ENCODE measurements at places on chromosomes 2 and 18.

DNA sequence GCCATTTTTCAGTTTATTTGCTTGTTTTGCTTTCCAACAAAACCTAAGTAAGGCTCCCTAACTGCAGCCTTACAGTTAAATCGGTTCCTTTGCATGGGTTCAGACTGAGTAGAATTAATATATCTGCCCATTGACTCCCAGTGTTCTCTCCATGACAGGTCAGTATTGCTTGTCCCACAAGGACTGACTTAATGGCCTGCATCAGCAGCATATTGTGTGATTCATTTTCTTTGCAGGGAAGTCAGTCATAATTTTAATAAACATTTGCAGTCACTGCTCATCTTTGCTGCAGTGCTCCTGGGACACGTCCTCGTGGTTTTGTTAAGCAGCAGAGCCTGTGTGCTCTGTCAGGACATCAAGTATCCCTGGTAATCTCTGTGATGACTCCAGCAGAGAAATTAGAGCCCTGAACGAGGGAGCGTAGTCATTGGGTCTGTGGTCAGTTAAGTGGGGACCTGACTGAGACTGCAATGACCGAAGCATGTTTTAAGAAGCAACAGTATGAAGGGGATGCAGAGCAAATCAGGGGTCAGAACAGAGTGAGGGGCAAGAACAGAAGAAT is 93.3 kb downstream of the CDH20 start:
- DNase-seq = no peak

DNA sequence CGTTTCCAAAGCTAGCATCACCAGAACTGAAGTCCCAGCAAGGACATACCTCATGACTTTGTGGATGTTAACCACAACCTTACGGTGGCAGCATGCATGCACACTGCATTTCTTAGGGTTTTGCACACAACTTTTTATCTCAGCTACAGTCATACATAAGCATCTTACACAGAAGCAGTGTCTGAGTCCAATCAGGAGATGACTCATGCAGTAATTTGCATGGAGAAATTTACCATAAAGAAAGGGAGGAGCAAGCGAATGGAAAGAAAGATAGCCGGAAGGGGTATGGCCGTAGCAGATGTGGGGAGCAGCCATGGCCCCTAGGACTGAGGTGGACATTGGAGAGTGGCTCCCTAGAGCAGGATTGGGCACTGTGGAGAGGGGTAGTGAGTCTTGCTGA is 522.5 kb downstream of the GALR1 start:
- DNase-seq = no peak

- no peak for DNase-seq
Measured at GRCh38 chr18:3279201-3280185, 17.6 kb downstream of the MYL12B start.

- DNase-seq = peak; percentile 21
Measured at GRCh38 chr18:47997338-47997780, 66.9 kb upstream of the SMAD2 start.

GRCh38 chr2:53051157-53051556 is 716.4 kb upstream of the CHAC2 start:
- no peak for DNase-seq

- DNase-seq = no peak
Measured at GRCh38 chr2:219448776-219449341, 14.2 kb downstream of the SPEG start.

GRCh38 chr2:28094739-28095138 is 204.2 kb downstream of the BABAM2 start:
- DNase-seq = no peak

DNA sequence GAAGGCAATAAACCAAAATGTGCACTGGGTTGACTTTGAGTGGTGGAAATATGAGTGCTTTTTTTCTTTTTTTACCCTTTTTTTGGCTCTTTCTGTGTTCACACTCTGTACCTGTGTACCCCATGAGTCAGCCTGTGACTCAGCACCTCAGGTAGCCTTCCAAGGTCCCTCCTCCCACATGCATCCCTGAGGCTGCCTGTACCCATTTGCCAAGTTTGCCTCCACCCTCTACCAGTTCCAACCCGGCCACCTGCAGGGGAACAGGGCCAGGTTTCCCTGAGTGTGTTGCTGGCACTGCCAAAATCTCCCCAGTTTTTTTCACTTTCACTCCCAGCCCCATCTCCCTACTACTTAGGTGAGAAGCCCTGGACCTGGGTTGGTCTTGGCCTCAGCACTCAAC is 14.0 kb downstream of the CXCR1 start:
- DNase-seq = no peak

- DNase-seq = no peak
Measured at GRCh38 chr2:238817382-238817781, 30.5 kb upstream of the TWIST2 start.
